ENCODE measurements at places on chromosomes 2 and 18. TPM values are rescaled to one million over a fixed set of nuclear protein-coding genes. Genes with fewer than 3 reads are reported as not detected.

HTRA2 gene
- total RNA-seq: 31.9 TPM

SS18 gene
- 161 TPM for total RNA-seq

GAD1 gene
- total RNA-seq: 0.34 TPM

RNU2-63P gene
- total RNA-seq: 51.9 TPM

IL18RAP gene
- 0.21 TPM for total RNA-seq

ASB18 gene
- not detected for total RNA-seq

MERTK gene
- 1.4 TPM for total RNA-seq

TUBA3E gene
- not detected for total RNA-seq

SOX11 gene
- total RNA-seq: under 0.01 TPM

EPAS1 gene
- 223 TPM for total RNA-seq

IL36G gene
- total RNA-seq: 2.6 TPM

PROC gene
- 0.64 TPM for total RNA-seq

XDH gene
- 16.9 TPM for total RNA-seq
